NCI-H748 treated with DMSO at 0.1 percent for 48 hours (cell line): ENCODE measurements at places on chromosomes 16 and 17.

DNA sequence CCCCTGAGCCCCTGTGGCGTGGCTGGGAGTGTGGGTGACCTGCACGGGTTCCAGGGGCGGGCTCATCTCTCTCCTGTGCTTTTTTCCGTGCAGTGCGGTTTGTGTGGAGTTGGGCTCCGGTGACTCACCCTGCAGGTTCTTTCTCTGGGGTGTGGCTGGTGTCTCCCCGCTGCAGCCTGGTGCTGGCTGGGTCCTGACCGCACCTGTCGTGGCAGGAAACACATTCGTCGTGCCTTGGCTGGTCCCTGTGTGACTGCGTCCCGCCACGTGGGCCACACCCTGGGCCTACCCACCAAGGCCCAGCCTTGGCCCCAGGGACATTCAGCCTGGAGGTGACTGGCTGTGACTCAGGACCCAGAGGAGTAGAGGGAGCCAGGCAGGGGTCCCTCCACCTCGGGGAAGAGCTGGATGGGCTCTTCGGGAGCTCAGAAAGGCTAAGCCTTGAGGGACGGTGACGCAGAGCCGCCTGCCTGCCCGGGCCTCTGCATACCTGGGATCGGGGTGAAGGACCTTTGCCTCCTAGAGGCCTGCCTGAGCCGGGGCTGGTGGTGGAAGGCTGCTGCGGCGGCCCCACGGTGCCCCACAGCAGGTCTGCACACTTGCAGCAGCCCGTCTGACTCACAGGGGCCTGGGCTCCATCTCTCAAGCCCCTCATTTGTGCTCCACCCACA, 7.8 kb downstream of the TRAF7 start:
- DNase-seq: no peak

DNA sequence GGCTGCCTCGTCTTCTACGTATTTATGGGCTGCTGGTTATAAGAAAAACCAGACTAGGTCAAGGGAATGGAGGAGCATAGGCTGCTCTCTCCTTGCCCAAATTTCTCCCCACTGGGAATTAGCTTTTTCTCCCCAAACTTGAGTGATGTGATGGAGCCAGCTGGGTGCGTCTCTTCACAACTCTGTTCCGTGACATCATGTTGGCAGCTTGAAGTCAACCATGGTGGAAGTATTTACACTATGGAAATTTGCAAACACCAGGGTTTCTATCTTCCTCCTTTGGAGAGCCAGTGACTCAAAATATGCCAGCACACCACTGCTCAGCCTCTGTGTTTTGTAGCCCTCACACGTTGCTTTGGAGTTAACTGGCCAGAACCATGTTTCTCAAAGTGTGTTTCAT, 78.1 kb downstream of the OR1D5 start:
- no peak for DNase-seq

- DNase-seq: no peak
Measured at GRCh38 chr17:82531431-82531881, 11.9 kb downstream of the FOXK2 start.

DNA sequence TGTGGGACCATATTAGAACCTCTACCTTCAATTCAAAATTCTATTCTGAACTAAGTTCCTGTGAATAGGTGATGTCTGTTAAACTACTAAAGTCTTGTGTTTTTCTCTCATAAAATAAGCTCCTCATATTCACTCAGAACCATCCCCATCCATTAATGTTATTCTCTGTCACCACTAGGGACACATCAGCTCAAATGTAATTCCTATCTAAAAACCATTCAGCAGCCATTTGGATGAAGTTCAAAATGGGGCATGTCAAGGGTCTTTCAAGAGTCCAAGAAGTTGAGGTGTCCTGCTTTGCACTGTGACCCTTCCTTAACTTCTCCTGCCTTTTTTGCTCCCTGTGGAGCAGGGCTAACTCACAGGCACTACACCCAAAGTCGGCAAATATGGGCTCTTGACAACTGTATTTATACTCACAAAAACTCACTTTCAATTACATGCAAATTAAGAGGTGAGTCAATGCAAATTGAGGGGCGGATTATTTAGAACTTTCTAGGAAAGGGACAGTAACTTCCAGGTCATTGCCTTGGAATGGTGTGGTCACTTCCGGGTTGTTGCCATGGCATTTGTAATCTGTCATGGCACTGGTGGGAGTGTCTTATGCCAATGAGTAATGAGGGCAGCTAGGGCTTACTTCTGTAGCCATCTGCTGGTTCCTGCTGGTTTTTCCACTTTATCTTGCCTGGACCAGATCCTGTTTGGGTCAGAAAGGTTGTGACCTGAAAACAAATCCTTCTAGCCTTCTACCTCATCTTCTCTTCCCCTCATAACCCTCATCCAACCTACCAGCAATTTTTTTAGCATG, 128.2 kb upstream of the COX10 start:
- DNase-seq: no peak

- no peak for DNase-seq
Measured at GRCh38 chr16:87608400-87608985, 6.2 kb downstream of the JPH3 start.
